ENCODE measurements at places on chromosomes 3 and 15. TPM values are rescaled to one million over a fixed set of nuclear protein-coding genes. Genes with fewer than 3 reads are reported as not detected.

GRCh38 chr15:55256281-55257011 is 33.2 kb downstream of the RAB27A start:
- no peak for DNase-seq

DNA sequence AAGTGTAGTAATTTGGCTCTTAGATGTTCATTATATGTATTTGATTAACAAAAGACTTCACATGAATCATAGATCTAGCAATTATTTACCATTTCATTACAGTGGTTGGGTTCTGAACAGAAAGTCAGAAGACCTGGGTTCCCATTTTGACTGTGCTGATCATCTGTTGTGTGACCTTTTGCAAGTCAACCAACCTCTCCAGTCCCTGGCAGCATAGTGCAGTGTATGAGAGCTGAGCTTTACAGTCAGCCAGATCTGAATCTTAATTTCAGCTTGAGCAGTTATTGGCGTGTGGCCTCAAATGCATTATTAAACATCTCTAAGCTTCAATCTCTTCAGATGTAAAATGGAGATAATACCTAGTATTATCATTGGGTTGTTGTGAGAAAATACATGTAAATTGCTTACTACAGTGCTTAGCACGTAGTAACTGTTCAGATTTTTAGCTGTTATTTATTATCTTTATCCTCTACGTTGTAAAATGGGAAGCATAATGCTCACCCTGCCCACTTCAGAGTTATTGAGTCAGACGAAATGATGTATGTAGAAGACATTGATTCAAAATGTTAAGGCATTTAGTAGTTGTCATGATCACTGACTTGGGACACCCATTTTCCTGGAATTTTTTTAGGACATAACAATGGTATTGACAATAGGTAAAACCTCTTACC is 104.0 kb downstream of the KLHL25 start:
- peak; percentile 48 for DNase-seq

DNA sequence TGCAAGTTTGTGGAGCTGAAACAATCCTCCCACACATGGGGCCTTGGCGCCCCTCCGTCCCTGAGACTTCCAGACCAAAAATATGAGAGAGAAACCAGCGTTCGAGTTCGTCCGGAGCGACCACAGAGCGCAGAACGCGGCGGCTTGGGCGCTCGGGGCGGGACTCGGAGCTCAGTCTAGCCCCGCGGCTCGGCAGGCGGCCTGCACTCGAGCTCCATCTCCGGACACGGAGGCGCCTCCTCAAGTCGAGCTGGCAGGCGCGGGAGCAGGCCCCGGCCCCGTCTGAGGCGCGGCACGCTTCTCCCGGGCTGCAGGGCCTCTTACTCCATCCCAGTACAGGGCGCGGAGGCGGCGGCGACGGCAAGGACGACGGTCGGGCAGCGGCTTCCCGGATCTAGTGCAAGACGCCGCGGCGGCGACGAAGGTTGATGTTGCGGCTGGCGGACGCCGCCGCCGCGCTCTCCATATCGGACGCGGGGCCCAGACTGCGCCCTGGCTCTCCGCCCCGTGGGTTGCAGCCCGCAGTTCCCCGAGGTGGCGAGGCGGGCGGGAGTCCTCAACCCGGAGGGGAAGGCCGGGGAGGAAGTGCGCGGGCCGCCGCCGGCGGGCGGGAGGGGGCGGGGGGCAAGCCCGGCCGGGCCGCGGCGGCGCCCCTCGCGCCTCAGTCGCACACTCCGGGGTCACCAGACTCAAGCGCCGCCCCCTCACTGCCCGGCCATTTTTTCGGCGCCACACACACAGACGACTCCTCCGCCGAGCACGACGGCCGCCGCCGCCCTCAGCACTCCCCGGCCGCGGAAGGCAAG is 674 bp downstream of the MSL2 start:
- DNase-seq, result peak; percentile 95

DNA sequence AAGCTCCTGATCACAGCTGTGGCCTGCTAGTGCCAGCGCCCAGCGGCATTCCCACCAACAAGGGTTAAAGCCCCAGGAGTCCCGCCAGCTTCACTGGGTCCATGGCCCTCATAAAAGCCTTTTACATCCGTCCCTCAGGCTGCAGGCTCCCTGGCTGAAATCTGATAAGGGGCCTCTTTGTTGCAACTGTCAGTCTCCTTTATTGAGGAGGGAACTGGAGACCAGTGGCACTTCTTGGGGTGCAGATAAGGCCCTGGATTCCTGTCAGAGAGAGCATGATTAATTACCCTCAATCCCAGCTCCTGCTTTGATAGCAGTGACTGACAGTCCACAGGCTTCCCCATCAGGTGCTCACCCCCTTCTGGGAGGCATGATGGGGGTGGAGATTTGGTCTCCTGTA is 30.9 kb upstream of the CLK3 start:
- no peak for DNase-seq

DNA sequence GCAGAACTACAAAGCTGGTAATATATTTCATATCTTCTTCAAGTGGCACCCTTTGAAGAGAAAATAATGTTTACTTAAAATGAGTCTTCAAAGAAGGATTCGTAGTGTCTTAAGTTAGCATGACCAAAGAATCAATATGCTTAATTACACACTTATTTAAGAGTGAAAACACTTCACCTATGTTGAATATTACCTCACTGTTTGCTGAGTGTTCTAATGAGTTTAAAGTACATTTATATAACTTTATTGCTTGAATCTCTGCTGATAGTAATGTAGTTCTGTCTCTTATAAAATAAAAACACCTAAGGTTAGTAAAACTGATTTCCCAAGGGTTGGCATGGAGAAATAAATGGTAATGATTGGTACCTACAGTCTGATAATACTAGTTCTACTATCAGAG is 143.3 kb upstream of the SLC2A2 start:
- no peak for DNase-seq

DNA sequence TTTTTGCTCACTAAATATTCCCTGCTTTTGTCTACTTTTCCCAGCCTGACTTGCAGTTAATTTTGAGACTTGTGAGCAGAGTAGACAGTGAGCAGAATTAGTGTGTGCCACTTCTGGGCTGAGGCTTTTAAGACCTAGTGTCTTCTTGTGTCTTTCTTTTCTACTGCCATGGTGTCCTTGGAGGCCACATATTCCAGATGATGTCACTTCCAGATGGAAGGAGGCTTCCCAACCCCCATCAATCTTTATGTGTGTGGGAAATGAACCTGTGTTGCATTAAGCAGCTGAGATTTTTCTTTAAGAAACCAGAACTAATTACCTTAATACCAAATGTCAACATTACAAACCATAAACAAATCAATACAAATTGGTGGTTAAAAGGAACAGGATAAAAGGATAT is 774.7 kb upstream of the ROBO1 start:
- no peak for DNase-seq

DNA sequence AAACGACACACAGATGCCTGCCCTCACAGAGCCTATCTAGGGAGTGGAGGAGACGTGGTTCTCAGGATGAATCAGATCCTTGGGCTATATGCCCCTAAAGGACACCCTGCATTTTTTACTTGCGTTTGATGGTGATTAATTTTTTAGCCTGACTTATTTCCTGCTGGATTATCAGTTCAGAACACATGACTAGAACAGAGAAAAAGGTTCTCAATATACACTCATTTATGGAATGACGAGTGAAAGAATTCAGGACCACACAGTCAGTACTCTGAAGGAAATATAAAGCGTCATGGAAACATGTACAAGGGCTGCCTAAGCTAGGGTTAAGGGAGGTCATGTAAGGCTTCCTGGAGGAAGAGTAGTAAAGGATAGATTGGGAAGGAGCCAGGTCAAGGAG is 121.8 kb downstream of the SSR3 start:
- DNase-seq, result no peak

- no peak for DNase-seq
Measured at GRCh38 chr3:155079468-155079745, 712 bp upstream of the MME start.

- no peak for DNase-seq
Measured at GRCh38 chr3:134430950-134431445, 54.8 kb downstream of the ANAPC13 start.

- no peak for DNase-seq
Measured at GRCh38 chr15:68934341-68934740, 4.0 kb downstream of the SPESP1 start.

- peak; percentile 33 for DNase-seq
Measured at GRCh38 chr3:155352900-155353490, 59.5 kb upstream of the STRIT1 start.

GRCh38 chr15:44328135-44328534 is 39.6 kb downstream of the GOLM2 start:
- DNase-seq, result no peak

DNA sequence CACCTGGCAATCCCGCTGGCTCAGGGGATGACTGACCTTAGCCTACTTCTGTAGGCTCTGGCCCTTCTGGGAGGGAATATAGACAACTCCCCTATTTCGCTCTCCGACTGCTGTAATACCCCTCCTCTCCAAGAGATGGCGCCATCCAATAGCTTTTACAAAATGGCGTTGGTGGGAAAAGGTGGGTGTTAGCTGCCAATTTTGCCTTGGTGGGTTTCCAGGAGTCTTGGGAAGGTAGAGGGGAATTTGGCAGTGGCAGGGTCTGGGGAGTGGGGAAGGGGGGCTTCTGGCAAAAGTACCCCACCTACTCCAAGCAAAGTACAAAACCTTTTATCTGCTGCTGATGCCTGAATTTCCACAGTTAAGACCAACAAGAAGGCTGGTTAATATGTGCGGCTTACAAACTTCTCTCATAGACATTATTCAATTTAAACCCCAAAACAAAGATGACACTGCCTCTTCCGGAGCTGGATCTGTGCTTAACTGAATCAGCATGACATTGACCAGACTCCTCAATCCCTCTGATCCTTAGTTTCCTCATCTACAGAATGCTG is 62.1 kb downstream of the RASGRF1 start:
- peak; percentile 62 for DNase-seq

DNA sequence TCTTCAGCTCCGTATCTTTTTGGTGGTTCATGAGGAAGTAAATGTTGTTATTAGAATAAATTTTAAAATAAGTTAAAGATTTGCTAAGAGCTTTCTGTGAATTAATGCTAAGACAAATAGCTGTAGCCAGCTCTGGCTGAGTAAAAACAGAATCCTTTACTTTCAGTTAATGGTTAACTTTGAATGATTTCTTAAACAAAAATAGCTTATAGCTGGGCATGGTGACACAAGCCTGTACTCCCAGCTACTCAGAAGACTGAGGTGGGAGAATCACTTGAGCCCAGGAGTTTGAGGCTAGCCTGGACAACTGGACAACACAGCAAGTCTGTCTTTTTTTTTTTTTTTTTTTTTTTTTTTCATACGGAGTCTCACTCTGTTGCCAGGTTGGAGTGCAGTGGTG is 25.0 kb downstream of the TCAIM start:
- DNase-seq, result no peak

DNA sequence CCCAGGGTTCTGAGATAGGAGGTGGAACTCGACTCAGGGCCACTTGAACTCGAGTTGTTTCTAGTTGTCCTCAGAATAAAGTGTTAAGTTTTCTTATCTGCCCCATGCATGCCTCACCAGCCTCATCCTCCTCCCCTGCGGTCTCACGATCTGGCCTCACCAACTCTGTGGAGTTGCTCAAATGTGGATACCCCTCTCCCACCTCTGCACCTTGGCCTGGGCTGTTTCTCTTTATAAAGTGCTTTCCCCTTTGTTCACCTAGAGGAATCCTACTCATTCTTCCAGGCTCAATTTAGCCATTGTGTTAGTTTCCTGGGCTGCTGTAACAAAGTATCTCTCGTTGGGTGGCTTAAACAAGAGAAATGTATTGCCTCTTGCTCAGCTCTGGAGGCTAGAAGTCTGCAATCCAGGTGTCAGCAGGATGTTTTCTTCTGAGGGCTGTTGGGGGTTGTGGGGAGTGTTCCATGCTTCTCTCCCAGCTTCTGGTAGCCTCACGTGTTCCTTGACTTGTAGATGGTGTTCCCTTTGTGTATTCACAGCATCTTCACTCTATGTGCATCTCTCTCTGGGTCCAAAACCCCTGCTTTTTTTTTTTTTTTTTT is 100.7 kb downstream of the MEX3B start:
- no peak for DNase-seq

The MRPL46 gene
- 24.6 TPM for total RNA-seq

The GUCA1C gene
- total RNA-seq, result not detected

The GOLGA8S gene
- 0.12 TPM for total RNA-seq

The GNAT1 gene
- not detected for total RNA-seq

The LSAMP gene
- not detected for total RNA-seq

Measured in B cell (primary cell).